ENCODE measurements at places on chromosomes 3 and 15.

DNA sequence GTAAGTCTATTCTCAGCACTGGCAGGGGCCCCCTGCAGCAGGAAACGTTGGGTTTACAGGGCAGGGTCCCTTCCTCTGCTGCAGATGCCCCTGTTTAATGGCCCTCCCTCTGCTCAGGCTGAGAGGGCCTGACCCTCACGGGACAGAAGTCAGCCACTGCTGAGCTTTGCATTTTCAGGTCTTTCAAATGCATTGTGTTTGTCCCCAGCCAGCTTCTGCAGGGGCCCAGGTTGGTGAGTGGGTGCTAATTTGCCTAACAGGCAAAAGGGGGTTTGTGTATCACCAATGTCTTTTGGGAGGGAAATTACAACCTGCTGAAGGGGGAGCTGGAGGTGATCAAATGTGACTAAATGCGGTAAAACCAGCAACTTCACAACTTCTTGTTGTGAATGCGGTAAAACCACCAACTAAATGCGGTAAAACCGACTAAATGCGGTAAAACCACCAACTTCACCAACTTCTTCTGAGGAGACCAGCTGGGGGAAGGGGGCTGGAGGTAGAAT lies 44.8 kb upstream of the UBE2E1 start:
- no peak for DNase-seq

- DNase-seq: no peak
Measured at GRCh38 chr3:188946351-188947240, 225.2 kb upstream of the TPRG1 start.

DNA sequence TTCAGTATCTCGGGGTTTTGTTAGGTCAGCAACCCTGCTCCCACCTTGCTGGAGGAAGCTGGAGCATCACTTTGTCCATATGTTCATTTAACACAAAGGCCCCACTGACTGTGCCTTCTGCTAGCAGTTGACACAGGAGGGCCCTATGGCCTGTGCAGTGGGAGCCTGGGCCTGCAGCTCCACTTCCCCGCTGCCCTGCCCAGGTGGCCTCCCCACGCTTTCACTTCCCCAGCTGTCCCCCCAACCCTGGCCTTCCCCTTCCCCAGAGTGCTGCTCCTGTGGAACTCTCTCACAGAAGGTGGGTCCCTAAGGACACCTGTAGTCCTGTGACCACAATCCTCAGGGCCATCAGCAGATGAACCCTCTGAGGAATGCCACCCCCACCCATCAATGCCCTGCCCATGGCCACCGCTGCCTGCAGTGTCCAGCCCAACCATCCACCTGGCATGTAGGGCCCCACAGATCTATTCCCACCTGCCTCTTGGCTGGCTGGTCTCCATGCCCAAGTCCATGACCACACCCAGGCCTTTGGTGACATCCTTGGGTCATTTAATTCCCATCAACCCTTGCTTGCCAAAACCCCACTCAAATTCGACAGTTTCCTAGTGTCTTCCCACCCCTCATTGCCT lies 13.5 kb downstream of the TBC1D21 start:
- no peak for DNase-seq

GRCh38 chr3:98557324-98558010 lies 25.7 kb downstream of the GPR15 start:
- DNase-seq: no peak

- no peak for DNase-seq
Measured at GRCh38 chr3:122312826-122313225, 12.2 kb upstream of the CSTA start.

DNA sequence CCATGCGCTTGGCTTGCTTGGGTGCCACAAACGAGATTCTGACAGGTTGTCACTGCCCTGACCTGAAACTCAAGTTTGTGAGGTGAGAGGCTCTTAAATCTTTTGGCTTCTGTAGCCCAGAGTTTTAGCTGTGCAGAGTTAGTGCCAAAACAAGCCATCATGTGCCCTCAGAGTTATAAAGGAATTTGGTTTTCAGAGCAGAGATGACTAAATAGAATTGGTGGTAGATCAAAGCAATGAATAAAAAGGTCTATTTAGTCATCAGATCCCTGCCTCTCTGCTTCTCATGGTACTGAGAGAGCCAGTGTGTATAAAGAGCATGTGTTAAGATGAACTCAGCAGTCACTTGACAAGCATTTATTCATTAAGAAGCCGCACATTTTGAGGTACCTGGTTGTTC lies 207.5 kb upstream of the DPH6 start:
- peak; percentile 14 for DNase-seq

DNA sequence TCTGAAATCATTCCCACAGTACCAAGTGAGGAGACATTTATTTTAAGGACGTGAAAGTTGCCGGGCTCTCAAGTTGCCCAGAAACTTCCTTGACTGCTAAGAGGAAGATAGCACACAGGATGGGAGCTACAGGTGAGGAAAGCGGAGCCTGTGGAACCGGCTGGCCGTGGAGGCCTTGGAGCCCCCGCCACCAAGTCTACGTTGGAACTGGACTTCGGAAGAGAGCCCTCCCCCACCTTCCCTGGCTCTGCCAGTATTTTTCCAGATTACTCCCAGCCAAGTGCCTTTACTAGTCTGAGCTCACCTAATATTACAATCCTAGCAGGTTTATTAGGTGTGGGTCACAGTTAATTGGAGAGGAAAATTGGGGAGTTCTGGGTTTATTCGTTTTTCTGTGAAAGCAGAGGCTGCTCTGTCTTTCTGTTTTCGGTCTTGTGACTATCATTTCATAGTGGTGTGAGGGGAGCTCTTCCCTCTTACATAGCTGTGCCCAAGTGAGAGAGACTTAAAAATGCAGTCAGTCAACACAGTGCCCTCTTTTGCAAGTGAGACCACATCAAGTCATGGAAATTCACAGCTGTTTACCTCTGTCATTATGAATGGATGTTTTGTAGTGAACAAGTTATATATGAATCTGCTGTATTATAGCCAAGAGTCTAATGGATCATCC lies 6.8 kb downstream of the BOC start:
- DNase-seq: no peak

GRCh38 chr3:29721789-29722188 lies 440.9 kb downstream of the RBMS3 start:
- DNase-seq: no peak

DNA sequence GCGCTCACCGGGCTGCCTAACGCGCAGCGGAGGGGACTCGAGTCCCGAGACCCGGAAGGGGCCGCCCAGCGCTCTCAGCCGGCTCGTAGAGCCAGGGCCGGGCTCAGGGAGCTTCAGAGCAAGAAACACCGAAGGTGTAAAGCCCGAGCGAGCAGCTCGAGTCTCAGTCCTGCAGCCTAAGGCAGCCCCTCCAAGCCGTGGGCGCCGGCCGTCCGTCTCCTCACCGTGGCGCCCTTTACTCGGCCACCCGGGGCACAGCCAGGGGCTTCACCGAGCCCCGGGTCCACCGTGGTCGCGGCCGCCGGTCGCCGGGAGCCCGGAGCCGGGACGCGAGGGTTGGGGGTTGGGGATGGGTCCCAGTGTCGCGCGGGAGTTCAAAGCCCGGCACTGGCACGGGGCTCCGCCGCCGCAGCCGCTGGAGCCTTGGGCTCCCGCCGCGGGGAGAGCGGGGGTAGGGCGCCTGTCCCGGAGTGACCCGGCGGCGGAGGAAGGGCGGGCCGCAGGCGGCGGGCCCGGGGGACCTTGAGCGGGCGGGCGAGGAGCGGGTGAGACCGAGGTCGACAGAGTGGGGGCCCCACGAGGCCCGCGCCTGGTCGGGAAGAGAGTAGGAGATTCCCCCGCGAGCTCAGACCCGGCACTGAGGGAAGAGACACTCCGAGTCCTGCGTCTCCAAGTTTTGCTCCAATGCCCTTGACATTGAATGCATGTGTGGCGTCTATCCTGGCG lies 26.9 kb upstream of the THRB start:
- no peak for DNase-seq

- DNase-seq: no peak
Measured at GRCh38 chr3:194952841-194953241, 267.2 kb downstream of the FAM43A start.

GRCh38 chr3:152205097-152205593 lies 63.6 kb upstream of the MBNL1 start:
- DNase-seq: no peak

DNA sequence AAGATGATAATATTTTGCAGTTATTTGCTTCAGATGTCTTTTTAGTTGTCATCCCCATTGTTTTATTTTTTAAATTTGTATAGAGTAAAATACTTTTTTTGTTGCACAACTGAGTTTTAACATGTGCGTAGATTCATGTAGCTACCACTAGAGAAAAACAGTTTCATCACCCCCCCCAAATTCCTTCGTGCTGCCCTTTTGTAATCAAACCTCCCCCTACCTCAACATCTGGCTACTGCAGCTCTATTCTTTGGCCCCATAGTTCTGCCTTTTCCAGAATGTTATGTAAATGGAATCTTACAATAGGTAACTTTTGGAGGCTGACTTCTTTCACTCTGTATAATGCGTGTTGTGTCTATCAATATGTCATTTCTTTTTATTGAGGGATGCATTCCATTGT lies 232.0 kb upstream of the RASGRP1 start:
- DNase-seq: no peak

DNA sequence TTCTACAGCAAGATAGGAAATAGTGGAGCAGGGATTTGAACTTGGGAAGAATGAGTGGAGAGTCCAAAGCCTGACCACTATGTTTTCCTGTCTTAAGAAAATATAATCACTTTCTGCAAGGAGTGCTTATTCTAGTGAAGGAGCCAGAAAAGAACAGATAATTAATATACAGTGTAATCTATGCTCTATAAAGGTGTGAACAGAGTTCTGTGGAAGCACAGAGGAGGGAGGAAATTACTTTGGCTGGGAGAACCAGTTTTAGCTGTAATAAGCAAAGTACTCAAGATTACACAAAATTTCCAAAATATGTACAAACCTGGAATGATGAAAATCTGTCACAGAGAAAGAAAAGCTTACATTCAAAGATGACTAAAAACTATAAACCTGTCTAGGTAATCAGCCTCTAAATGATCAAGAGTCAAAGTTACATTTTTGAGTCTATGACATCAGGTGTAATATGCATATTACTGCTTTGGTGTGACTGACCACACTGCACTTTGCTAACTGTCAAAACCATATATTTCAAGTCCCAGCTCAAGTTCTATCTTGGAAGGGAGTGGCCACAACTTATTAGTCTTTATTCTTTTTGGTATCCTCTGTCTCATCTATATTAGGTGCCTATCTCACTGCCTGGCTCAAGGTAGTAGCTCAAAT lies 40.7 kb upstream of the MB21D2 start:
- DNase-seq: no peak

DNA sequence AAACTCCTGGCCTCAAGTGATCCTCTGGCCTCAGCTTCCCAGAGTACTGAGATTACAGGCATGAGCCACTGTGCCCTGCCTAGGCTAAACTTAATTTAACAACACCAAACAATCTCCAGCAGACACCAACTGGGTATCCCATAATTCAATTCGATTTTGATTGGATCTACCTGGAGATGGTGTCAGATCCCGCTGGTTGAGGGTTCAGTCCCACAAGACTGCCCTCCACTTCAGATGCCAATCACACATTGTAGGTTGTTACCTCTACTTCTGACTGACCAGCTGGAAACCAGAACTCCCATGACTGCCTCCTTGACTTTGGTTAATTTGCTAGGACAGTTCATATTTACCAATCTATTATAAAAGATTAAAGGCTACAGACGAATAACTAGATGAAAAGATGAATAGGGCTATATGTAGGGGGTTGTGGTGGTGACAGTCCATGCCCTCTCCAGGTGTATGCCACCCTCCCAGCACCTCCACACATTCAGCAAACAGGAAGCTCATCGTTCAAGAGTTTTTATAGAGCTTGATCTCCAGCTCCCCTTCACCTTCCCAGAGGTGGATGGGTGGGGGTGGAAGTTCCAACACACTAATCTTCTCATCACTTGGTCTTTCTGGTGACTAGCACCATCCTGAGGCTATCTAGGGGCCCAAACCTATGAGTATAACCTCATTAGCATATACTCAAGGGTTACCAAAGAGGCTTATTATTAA lies 9.3 kb downstream of the B2M start:
- no peak for DNase-seq

DNA sequence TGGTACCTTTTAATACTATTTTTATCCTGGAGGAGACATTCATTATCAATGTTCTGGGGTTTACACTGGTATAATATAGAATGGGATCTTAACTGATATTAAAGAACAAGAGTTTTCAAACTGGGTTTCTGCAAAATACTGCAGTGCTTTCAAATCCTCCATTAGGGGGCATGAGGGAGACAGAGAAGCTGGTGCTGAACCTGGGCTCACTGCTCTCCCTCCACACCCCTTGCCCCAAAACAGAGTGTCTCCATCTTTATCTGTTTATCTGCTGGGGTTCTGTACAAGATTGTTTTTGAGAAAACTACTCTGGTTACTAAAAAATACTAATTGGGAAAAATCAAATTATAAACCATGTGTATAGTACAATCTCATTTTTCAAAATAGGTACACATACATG lies 41.7 kb downstream of the CADPS start:
- no peak for DNase-seq

DNA sequence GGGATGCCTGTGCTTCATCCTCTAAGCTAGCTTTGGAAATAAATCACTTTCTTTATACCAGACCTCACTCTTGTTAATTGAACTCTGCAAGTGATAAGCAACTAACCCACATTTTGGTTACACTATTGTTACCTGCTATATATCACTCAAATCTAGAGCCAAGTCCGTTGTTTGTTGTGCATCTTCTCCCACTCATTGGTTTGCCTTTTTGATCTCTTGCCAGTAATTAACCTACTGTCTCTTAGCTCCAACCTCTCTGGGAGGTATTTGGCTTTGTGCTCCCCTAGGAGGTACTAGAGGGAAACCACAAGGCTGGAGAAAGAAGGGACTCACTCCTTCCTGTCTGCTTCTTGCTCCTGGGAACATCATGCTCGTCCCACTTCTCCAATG lies 12.8 kb upstream of the CRBN start:
- no peak for DNase-seq

DNA sequence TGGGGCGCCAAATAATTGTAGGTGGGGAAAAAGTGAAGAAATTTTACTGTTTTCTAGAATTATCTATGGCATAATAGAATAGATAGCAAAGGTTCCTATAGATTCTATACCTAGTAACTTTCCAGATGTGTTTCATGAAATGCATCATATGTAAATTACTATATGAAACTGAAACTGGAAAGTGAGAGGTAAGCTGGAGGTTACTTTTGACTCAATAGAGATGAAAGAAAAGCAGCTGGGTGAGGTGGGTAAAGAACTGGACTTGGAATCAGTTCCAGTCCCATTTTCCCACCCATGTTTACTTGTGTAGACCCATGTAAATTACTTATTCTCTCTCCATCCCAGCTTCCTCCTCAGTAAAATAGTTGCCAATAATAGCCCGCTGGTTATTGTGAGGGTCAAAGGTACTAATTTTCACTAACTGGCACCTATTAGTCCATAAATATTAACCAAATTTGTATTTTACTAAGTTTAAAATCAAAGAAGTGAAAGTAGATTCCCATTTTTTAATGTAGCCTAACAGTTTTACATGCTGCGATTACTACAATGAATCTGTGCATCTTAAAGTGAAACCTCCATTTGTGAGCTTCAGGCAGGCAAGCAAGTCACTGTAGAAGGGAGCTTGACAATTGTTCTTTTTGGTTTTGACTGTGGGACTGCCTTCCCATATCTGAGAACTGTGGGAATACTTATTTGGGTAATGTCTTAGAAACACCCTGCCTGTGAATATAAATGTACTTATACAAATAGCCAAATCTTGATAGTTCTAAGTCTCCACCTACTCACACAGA lies 312.1 kb downstream of the SLC9A9 start:
- DNase-seq: no peak

Measured in kidney epithelial cell (primary cell).